ENCODE measurements at places on chromosomes 5 and 9.

GRCh38 chr5:7916171-7916804 lies 47.3 kb downstream of the MTRR start:
- DNase-seq = no peak

DNA sequence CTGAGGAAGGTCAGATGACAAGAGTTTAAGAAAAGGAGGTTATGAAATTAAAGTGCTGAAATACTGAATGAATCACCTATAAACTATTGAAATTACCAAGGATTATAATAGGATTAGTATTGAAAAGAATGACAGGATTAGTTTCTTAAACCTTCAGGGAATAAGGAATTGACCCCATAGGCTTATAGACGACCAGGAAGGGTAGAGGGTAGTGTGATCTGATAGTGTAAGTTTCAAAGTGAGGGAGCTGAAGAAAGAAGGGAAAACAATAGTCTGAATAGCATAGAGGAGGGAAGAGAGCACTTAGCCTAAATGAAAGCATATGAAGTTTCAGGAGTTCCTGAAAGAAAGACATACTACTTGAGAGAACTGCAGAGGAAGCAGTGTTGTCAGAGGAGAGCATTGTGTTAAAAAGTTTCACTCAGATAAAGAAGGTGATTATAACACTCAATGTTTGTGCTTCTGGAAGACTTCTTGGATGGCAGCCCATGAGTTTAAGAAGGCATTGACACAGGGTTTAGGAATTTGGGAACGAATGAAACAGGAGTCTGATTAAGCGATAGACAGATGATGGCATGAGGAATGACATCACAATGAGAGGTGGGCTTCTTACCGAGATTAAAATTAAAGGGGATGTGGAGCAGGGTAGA lies 557.9 kb upstream of the GRAMD2B start:
- DNase-seq = peak; percentile 26

GRCh38 chr5:78604689-78605285 lies 43.8 kb downstream of the LHFPL2 start:
- no peak for DNase-seq

GRCh38 chr5:92568522-92568921 lies 1012.5 kb downstream of the NR2F1-AS1 start:
- no peak for DNase-seq

- peak; percentile 91 for DNase-seq
Observed at GRCh38 chr5:95712347-95712958, 18.7 kb upstream of the RHOBTB3 start.

Measured in HS-5 (cell line).